ENCODE measurements at places on chromosomes 1 and 21. TPM values are rescaled to one million over a fixed set of nuclear protein-coding genes. Genes with fewer than 3 reads are reported as not detected.

FCN3 gene
- not detected for polyA plus RNA-seq

LAPTM5 gene
- 464 TPM for polyA plus RNA-seq

CCSAP gene
- polyA plus RNA-seq = 1.8 TPM

- H3K4me1 ChIP-seq = peaks cover 32% of the 10 kb centered on the region
- no peaks in the 10 kb centered on the region for H3K36me3 ChIP-seq
- no peak for DNase-seq
- H3K27ac ChIP-seq = peak overlapping the region; percentile 98
- H3K27me3 ChIP-seq = peaks cover 9% of the 10 kb centered on the region
- peak overlapping the region; percentile 87 for H3K4me3 ChIP-seq
These were observed 161.8 kb upstream of the IRF2BP2 start for GRCh38 chr1:234771642-234772344.

GRCh38 chr1:147720557-147720956, 39.8 kb downstream of the GJA5 start:
- H3K4me3 ChIP-seq = no peak overlapping the region
- no peaks in the 10 kb centered on the region for H3K36me3 ChIP-seq
- no peak overlapping the region for H3K27ac ChIP-seq
- no peak for DNase-seq
- no peaks in the 10 kb centered on the region for H3K4me1 ChIP-seq

NCSTN gene
- polyA plus RNA-seq = 92.3 TPM

All from immature natural killer cell (primary cell).